ENCODE measurements at places on chromosomes 16 and 17.
A peak's percentile ranks its signal among the peaks of the same experiment; 100 is the strongest.

DNA sequence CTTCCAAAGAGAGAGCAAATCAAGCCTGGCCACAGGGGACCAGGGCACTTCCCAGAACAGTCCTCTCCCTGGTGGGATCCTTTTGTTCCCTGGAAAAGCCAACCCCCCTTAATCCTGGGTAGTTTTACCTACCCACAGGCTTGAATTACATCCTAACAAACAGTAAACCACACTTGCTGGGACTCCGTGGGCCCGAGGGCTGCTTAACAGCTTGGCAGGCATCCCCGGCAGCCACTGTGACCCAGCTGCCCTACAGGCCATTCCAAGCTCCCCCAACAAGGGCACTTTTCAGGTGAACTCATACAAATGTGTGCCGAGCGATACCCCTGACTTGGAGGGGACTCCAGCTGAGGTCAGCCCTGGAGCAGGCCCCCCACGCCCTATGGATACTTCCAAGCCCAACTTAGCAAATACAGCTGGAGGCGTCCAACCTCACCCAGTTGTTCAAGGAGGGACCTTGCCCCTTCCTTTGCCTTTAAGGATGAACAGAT lies 26.4 kb downstream of the ADCY9 start:
- H3K4me3 ChIP-seq = no peak overlapping the region
- H3K27me3 ChIP-seq = no peaks in the 10 kb centered on the region
- no peaks in the 10 kb centered on the region for H3K36me3 ChIP-seq
- DNase-seq = no peak
- H3K27ac ChIP-seq = peak overlapping the region; percentile 83

- no peaks in the 10 kb centered on the region for H3K36me3 ChIP-seq
- H3K27me3 ChIP-seq = no peaks in the 10 kb centered on the region
- H3K27ac ChIP-seq = no peak overlapping the region
- no peak for DNase-seq
These were observed 997.6 kb upstream of the RBFOX1 start for GRCh38 chr16:6335072-6335471.

GRCh38 chr17:75694536-75694935 lies 26.7 kb upstream of the ITGB4 start:
- peaks cover 42% of the 10 kb centered on the region for H3K36me3 ChIP-seq
- H3K4me3 ChIP-seq = no peak overlapping the region
- peak overlapping the region; percentile 95 for H3K27ac ChIP-seq
- H3K4me1 ChIP-seq = no peaks in the 10 kb centered on the region
- no peaks in the 10 kb centered on the region for H3K27me3 ChIP-seq

- H3K4me1 ChIP-seq = no peaks in the 10 kb centered on the region
- H3K27me3 ChIP-seq = peaks cover 33% of the 10 kb centered on the region
- no peak overlapping the region for H3K4me3 ChIP-seq
- no peaks in the 10 kb centered on the region for H3K36me3 ChIP-seq
- no peak overlapping the region for H3K27ac ChIP-seq
These were observed 56.2 kb upstream of the RPL38 start for GRCh38 chr17:74147056-74147835.

Measured in tibial artery (tissue), 4 donors.